ENCODE measurements at places on chromosomes 2 and 18. TPM values are rescaled to one million over a fixed set of nuclear protein-coding genes. Genes with fewer than 3 reads are reported as not detected.

The IL1RL1 gene
- 23.6 TPM for total RNA-seq

The RAD51AP2 gene
- 0.35 TPM for total RNA-seq

The EHD3 gene
- 53.3 TPM for total RNA-seq

The CASP10 gene
- 5.7 TPM for total RNA-seq

The PHLPP1 gene
- total RNA-seq: 9.3 TPM

The GAREM2 gene
- 0.67 TPM for total RNA-seq

The AQP12A gene
- not detected for total RNA-seq

The RNF181 gene
- 109 TPM for total RNA-seq

The KIF1A gene
- total RNA-seq: not detected

The ZNF516 gene
- 27.2 TPM for total RNA-seq

The SKOR2 gene
- not detected for total RNA-seq

The PTPRN gene
- not detected for total RNA-seq

The SATB2 gene
- 7.5 TPM for total RNA-seq

The MOCOS gene
- 17.3 TPM for total RNA-seq

The ZNF521 gene
- total RNA-seq: not detected

The GCG gene
- total RNA-seq: not detected

The SNTG2 gene
- not detected for total RNA-seq

The SDC1 gene
- total RNA-seq: 1,408 TPM

The MAPK4 gene
- total RNA-seq: 0.17 TPM

The GPN1 gene
- 33.0 TPM for total RNA-seq

The EFHD1 gene
- total RNA-seq: 0.61 TPM

The MC2R gene
- not detected for total RNA-seq

The CYP27A1 gene
- total RNA-seq: 0.32 TPM

Data from mammary epithelial cell (primary cell).